Astrocyte (in vitro differentiated cells and primary cell): ENCODE measurements at places on chromosomes 2 and 18. TPM values are rescaled to one million over a fixed set of nuclear protein-coding genes. Genes with fewer than 3 reads are reported as not detected.

- peak overlapping the region; percentile 59 for H3K27ac ChIP-seq
- peak overlapping the region; percentile 90 for H3K4me3 ChIP-seq
- no peaks in the 10 kb centered on the region for H3K27me3 ChIP-seq
- no peak for DNase-seq
These were observed 633 bp upstream of the RNF152 start for GRCh38 chr18:61893309-61893970.

DNA sequence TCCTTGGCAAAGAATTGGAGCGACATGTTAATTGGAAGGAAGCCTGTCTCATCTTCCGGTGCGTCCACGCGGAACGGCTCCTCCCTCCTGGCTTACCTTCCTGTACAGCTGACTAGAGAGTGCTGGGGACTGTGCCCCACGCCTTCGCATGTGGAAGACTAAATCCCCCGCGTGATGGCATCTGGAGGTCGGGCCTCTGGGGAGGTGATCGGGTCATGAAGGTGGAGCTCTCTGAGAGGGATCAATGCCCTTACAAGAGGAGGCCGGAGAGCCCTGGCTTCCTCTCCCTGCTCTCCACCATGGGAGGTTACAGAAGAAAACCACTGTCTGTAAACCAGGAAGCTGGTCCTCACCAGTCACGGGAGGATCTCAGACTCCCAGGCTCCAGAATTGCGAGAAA lies 104.1 kb upstream of the OTOS start:
- H3K27me3 ChIP-seq, result no peaks in the 10 kb centered on the region
- no peak overlapping the region for H3K4me3 ChIP-seq

- H3K27me3 ChIP-seq, result no peaks in the 10 kb centered on the region
- no peak overlapping the region for H3K4me3 ChIP-seq
- H3K4me1 ChIP-seq, result no peaks in the 10 kb centered on the region
- H3K27ac ChIP-seq, result no peak overlapping the region
- H3K36me3 ChIP-seq, result no peaks in the 10 kb centered on the region
- DNase-seq, result no peak
These were observed 7.4 kb downstream of the CERKL start for GRCh38 chr2:181649436-181649979.

The HOXD10 gene
- total RNA-seq, result not detected in 2 replicates

The CCDC88A gene
- total RNA-seq, result 66.7 and 74.6 TPM in 2 replicates
